ENCODE measurements at places on chromosomes 4 and X.

GRCh38 chr4:89899152-89899551 is 4.5 kb downstream of the MMRN1 start:
- no peak for DNase-seq

DNA sequence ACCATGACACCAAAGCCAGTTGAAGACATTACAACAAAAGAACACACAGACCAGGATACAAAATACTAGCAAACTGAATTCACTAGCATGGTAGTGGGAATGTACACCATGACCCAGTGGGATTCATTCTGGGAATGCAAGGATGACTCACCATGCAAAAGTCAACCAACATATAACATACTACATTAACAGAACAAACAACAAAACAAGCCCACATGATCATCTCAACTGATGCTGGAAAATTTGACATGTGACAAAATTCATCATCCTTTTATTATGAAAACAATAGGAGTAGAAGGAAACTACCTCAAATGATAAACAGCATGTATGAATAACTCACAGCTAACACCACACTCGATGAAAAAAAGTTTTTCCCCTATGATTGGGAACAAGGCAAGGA is 190.2 kb downstream of the DCLK2 start:
- DNase-seq, result no peak

GRCh38 chr4:84224522-84224921 is 274.6 kb downstream of the NKX6-1 start:
- no peak for DNase-seq

- no peak for DNase-seq
Observed at GRCh38 chrX:130665263-130665662, 237.7 kb downstream of the ENOX2 start.

- no peak for DNase-seq
Observed at GRCh38 chr4:102416765-102417164, 71.5 kb upstream of the SLC39A8 start.

DNA sequence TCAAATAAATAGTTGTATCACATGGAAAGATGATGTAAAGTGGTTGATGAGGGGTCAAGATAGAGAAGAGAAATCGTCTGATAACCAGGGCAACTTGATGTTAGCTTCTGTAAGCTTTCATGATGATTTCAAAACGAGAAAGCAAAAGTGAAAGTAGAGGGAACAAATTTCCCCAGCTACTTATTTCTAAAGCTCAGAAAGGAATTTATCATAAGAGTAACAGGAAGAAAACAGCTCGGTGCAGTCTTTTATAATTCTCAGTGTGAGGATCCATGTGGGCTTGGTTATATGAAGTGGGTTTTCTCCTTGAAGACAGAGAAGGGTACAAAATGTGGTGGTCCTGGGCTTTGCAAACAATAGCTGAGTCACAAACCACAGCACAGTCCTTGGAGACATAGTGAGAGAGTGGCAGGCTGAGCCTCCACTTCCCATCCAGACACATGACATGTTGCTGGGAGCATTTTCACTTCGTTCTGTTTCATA is 32.1 kb upstream of the GLRA2 start:
- DNase-seq, result no peak
